ENCODE measurements at places on chromosomes 2 and 18.

DNA sequence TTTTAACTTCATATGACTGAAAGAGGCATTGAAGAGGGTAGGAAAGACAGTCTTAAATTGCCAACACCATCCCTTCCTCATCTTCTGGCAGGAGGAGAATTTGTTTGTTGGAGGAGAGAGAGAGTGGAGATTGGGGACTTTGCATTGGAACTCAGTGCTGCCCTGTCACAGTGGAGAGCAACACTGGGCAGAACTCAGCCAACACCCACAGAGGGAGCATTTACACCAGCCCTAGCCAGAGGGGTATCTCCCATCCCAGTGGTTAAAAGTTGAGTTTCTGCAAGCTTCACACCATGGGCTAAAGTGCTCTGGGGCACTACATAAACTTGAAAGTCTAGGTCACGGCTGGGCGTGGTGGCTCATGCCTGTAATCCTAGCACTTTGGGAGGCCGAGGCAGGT is 174.1 kb downstream of the ANKRD30B start:
- DNase-seq = no peak

- DNase-seq = no peak
These were observed 391.3 kb upstream of the CELF4 start for GRCh38 chr18:37956902-37957301.

DNA sequence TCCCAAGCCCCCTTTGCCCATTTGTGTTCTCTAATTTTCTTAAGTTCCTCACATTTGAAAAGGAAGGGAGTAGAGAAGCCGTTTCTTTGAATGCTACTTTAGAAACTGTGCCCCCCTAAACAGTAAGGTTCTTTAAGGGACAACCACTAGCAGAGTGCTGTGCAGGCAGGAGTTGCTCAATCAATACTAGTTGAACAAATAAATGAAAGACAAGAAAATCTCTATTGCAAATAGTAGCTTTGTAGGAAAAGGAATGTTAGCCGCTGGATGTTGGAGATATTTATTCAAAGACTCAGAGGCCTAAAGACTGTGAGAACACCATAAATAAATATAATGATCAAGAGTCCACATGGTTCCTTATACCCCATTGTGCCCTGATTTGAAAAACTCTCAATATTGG is 119.8 kb upstream of the SMAD7 start:
- DNase-seq = no peak

DNA sequence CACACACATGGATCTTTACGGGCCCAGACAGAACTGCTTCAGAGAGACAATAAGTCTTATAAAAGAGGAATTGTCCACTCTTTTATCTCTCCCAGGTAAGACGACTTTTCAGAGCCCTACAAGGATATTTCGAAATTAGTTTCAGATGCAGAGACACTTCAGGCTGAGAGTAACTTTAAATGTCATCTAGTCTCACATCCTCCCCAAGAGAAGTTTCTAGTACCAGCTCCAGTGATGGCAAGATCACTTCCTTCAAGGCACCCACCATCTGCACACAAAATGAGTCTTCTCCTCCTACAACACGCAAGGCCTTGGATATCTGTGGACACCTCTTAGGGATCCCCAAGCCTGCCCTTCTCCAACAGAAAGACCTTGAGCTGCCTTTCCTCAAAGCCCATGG is 39.0 kb upstream of the KLHL29 start:
- no peak for DNase-seq

- DNase-seq = no peak
These were observed 38.0 kb downstream of the NPAS2 start for GRCh38 chr2:100857915-100858314.

- DNase-seq = no peak
These were observed 35.0 kb downstream of the TMEFF2 start for GRCh38 chr2:192159736-192160135.

- DNase-seq = no peak
These were observed 267.6 kb upstream of the LYPD1 start for GRCh38 chr2:132937629-132938028.

GRCh38 chr2:150944315-150944714 is 317.3 kb downstream of the RBM43 start:
- no peak for DNase-seq
